ENCODE measurements at places on chromosomes 16 and 17. TPM values are rescaled to one million over a fixed set of nuclear protein-coding genes. Genes with fewer than 3 reads are reported as not detected.
A peak's percentile ranks its signal among the peaks of the same experiment; 100 is the strongest.

- H3K27me3 ChIP-seq = no peaks in the 10 kb centered on the region
- H3K27ac ChIP-seq = no peak overlapping the region
- H3K36me3 ChIP-seq = peaks cover 41% of the 10 kb centered on the region
- H3K4me1 ChIP-seq = no peaks in the 10 kb centered on the region
- H3K4me3 ChIP-seq = no peak overlapping the region
Measured at GRCh38 chr16:1764971-1765370, 6.4 kb downstream of the NME3 start.

- no peaks in the 10 kb centered on the region for H3K27me3 ChIP-seq
- H3K4me3 ChIP-seq = no peak overlapping the region
- no peaks in the 10 kb centered on the region for H3K4me1 ChIP-seq
- H3K36me3 ChIP-seq = no peaks in the 10 kb centered on the region
- DNase-seq = no peak
- H3K27ac ChIP-seq = no peak overlapping the region
Measured at GRCh38 chr16:4089811-4090301, 26.4 kb downstream of the ADCY9 start.

GRCh38 chr16:86090461-86091170 lies 191.7 kb downstream of the IRF8 start:
- no peak overlapping the region for H3K4me3 ChIP-seq
- H3K36me3 ChIP-seq = no peaks in the 10 kb centered on the region
- H3K4me1 ChIP-seq = no peaks in the 10 kb centered on the region
- no peaks in the 10 kb centered on the region for H3K27me3 ChIP-seq
- no peak overlapping the region for H3K27ac ChIP-seq

The NXN gene
- total RNA-seq = 93.6 TPM

DNA sequence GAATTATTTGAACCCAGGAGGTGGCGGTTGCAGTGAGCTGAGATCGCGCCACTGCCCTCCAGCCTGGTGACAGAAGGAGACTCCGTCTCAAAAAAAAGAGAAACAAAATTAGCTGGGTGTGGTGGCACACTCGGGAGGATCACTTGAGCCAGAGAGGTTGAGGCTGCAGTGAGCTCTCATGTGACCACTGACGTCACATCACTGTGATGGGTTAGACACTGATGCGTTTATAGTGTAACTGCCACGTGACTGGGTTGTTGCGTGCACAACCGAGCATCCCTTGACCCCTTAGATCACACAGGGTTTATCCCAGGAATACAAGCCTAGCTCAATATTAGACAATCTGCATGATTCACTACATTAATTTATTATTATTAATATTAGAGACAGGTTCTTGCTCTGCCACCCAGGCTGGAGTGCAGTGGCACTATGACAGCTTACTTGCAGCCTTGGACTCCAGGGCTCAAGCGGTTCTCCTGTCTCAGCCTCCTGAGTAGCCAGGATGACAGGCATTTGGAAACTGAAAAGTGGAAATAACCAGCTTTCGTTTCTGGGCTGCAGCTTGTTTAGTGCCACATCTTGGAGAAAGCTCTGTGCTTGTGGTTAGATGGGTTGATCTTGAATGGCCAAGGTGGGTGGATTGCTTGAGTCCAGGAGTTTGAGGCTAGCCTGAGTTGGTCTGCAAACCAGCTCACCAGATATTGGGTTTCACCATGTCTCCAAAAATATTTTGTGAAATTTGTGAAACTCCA lies 26.4 kb upstream of the ABR start:
- no peaks in the 10 kb centered on the region for H3K36me3 ChIP-seq
- no peak overlapping the region for H3K4me3 ChIP-seq
- DNase-seq = no peak

The RAD51C gene
- 11.3 TPM for total RNA-seq

DNA sequence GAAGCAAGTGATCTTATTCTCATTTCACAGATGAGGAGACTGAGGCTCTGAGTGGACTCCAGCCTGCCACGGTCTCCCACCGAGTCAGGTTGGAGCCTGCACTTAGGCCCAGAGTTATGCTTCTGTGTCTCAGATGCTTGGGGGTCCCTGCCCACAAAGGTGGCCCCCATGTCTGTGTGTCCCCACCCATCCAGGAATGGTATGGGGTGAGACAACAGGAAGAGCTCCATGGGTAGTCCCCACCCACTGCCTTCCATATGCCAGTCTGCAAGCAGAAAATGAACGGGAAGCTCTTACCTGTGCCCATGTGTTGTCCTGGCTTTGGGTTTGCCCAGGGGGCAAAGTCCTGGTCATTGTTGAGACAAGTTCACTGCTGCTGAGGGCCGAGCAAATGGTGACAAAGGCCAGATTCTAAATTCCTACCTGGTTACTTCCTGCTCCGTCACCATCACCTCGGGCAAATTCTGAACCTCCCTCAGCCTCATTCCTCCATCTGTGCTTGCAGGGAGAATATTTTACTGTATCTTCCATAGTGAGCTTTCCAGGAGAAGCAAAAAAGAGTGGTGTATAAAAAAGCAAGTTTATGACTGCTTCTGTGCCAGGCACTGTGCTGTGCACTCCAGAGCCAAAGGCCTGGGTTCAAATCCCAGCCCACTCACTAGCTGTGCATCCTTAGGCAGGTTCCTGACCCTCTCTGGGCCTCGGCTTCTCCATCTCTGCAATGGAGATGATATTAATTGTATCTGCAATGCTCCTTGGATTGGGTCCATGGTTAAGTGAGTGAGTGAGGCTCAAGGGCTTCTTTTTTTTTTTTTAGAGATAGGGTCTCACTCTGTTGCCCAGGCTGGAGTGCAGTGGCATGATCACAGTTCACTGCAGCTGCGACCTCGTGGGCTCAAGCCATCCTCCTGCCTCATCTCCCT lies 9.3 kb downstream of the IL4R start:
- H3K27me3 ChIP-seq = no peaks in the 10 kb centered on the region
- H3K4me1 ChIP-seq = peaks cover 13% of the 10 kb centered on the region
- no peaks in the 10 kb centered on the region for H3K36me3 ChIP-seq
- no peak for DNase-seq

DNA sequence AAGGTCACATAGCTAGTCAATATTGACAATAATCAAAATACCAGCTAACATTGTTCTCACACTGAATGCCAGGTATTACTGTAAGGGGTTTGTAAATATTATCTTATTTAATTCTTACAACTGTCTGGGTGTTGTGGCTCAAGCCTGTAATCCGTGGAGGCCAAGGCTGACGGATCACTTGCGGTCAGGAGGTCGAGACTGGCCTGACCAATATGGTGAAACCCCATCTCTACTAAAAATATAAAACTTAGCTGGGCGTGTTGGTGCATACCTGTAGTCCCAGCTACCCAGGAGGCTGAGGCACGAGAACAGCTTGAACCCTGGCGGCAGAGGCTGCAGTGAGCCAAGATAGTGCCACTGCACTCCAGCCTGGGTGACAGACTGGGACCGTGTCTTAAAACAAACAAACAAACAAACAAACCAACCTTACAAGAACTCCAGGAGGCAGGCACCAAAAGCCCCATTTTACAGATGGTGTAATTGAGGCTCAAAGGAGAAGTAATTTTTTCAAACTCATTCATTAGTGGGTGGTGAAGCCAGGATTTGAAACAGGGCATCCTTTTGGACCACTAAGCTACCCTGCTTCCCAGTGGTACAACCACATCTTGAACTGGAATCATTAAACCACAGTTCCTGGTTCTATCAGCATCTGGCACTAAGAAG lies 104.3 kb downstream of the XYLT1 start:
- no peak overlapping the region for H3K4me3 ChIP-seq
- no peak overlapping the region for H3K27ac ChIP-seq
- no peak for DNase-seq
- H3K36me3 ChIP-seq = no peaks in the 10 kb centered on the region
- peaks cover 15% of the 10 kb centered on the region for H3K4me1 ChIP-seq
- no peaks in the 10 kb centered on the region for H3K27me3 ChIP-seq

DNA sequence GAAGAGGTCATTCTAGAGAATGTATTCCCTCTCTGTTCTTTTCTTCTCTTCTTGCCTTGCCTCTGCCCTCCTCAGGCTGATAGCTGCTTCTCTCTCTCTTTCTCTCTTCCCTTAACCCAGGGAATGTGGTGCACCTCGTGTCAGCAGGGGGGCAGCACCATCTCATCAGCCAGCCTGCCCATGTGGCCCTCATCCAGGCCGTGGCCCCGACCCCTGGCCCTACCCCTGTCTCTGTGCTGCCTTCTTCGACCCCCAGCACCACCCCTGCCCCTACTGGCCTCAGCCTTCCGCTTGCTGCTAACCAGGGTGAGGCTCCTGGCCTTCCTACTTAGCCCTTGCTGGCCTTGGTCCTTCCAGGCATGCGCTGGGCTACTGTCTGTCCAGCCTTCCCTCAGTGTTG lies 23.5 kb downstream of the SRCAP start:
- H3K4me3 ChIP-seq = peak overlapping the region; percentile 63
- DNase-seq = no peak
- peaks cover 67% of the 10 kb centered on the region for H3K36me3 ChIP-seq
- H3K27me3 ChIP-seq = no peaks in the 10 kb centered on the region

The KRT17 gene
- 1.1 TPM for total RNA-seq

DNA sequence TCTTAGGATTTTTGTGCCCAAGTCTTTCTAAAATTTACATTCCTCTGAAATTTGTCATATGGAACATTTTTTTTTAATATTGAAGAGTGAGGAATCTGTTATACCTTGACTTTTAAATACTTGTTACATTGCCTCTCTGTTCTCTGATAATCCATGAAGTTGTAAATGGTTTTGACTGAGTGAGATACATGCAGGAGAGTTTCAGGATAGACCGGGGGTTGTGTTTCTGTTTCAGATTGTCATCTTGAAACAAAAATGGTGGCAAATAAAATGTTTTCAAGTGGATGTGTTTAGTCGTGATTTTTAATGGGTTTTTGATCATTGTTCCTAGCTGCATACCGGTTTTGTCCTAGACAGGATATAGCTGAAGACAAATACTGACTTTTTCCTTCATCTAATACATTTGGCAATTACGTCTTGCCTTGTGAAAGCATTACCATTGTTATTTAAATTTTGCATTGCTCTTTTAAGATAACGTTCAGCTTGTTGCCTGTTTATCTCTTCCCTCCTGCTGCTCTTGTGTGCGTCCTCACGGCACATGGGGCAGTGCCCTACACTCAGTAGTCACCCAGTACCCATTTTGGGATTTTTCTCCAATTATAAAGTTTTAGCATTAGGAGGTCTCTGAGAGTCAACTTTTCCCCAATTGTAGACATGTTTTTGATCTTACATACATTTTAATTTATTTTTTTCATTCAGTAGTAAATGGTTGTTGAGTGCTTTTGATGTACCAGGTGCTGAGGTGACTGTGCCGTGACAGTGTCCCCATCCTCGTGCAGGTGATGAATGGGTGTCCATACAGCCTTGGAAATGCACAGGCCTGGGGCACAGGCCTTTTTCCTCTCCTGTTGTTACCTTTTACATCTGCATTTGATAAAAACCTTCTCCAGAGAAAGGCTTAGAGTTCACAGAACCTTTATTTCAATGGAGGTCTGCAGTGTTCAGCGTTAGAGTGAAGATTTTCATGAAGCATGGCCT lies 169.9 kb downstream of the MSI2 start:
- peaks cover 11% of the 10 kb centered on the region for H3K36me3 ChIP-seq
- H3K4me3 ChIP-seq = no peak overlapping the region
- H3K27me3 ChIP-seq = no peaks in the 10 kb centered on the region
- no peak overlapping the region for H3K27ac ChIP-seq

GRCh38 chr17:7174603-7175326 lies 4.4 kb downstream of the ASGR1 start:
- H3K27ac ChIP-seq = no peak overlapping the region
- H3K27me3 ChIP-seq = peaks cover 5% of the 10 kb centered on the region
- H3K4me1 ChIP-seq = no peaks in the 10 kb centered on the region
- no peak for DNase-seq

DNA sequence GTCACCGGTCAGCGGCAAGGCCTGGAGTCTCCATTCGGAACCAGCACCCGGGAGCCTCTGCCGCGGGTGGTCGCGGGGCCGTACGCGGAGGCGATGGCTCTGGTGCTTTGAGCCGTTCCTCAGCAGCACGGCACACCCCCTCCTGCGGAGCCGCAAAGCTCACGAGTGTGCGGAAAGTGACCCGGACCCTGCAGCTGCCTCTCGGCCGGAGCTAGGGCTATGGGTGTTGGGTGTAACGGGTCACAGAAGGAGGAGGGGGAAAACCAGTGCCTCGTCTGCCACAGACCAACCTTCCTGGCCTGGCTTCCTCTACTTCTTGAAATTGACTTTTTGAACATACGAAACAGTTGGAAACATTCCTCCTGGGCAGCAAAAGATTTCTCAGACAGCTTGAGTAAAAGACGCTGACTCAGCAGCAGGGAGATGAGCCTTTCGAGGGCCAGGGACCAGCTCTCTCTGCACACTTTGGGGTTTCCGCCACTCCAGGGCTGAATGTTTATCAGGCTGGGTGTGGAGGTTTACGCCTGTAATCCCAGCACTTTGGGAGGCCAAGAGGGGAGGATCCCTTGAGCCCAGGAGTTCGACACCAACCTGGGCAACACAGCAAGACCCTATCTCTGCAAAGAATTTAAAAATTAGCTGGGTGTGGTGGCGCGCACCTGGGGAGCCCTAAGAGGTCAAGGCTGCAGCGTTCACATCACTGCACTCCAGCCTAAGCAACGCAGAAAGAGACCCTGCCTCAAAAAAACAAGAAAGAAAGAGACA lies 26.4 kb upstream of the PITPNA start:
- no peaks in the 10 kb centered on the region for H3K4me1 ChIP-seq
- DNase-seq = peak; percentile 62
- no peak overlapping the region for H3K27ac ChIP-seq

The CA5A gene
- total RNA-seq = not detected

DNA sequence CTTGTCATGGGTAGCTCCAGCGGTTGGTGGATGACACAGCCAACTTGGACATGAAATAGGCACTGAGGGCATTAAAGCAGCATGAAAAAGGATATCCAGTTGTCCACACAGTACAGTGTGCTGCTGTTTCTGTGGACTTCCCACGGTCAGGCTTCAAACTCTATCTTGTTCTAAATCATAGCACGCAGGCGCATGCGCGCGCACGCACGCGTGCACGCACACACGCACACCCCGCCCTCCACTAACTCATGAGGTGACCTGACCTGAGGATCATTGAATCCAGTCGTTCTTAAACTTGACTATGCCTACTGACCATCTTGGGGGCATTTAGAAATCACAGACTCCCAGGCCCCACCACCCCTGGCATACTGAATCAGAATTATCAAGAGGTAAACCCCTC lies 361.4 kb downstream of the CA10 start:
- no peaks in the 10 kb centered on the region for H3K4me1 ChIP-seq
- H3K36me3 ChIP-seq = no peaks in the 10 kb centered on the region
- H3K27me3 ChIP-seq = no peaks in the 10 kb centered on the region
- H3K4me3 ChIP-seq = no peak overlapping the region
- H3K27ac ChIP-seq = no peak overlapping the region
- no peak for DNase-seq

DNA sequence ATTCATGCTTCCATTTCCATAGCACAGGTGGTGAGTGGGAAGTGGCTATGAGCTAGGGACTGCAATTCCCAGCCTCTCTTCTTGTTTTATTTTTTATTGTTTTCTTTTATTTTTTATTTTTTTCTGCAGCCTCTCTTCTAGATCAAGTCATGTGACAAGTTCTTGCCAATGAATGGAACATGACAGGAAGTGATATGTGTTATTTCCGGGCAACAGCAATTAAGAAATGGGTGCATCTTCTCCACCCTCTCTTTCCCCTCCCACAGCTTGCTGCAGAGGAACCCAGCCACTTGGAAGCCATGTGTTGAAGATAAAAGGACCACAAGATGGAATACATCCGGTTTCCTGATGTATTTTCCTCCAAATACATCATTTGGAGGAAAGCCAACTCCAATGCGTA lies 23.6 kb downstream of the IRX5 start:
- no peaks in the 10 kb centered on the region for H3K27me3 ChIP-seq
- no peaks in the 10 kb centered on the region for H3K4me1 ChIP-seq
- H3K36me3 ChIP-seq = no peaks in the 10 kb centered on the region
- H3K27ac ChIP-seq = no peak overlapping the region
- DNase-seq = no peak
- no peak overlapping the region for H3K4me3 ChIP-seq

Data from H9 (cell line).